Activated B cell treated with CpG ODN at 0.5 μM for 24 hours (primary cell): ENCODE measurements at places on chromosomes 4 and X. TPM values are rescaled to one million over a fixed set of nuclear protein-coding genes. Genes with fewer than 3 reads are reported as not detected.

- peak; percentile 37 for DNase-seq
Observed at GRCh38 chr4:1512738-1513660, 106.8 kb upstream of the NKX1-1 start.

- DNase-seq = no peak
Observed at GRCh38 chr4:137647375-137647774, 115.1 kb upstream of the PCDH18 start.

GRCh38 chrX:16687514-16687913 is 25.0 kb downstream of the CTPS2 start:
- no peak for DNase-seq

- DNase-seq = no peak
Observed at GRCh38 chr4:140256941-140257340, 103.0 kb upstream of the MAML3 start.

- DNase-seq = no peak
Observed at GRCh38 chr4:76803522-76803921, 94.4 kb downstream of the SOWAHB start.

- DNase-seq = no peak
Observed at GRCh38 chr4:185343726-185344581, 51.8 kb downstream of the LRP2BP start.

- DNase-seq = peak; percentile 29
Observed at GRCh38 chrX:38804682-38805431, 3.6 kb downstream of the MID1IP1 start.

The GSPT2 gene
- total RNA-seq = 12.9 and 13.9 TPM in 2 replicates

The COL4A5 gene
- not detected in 2 replicates for total RNA-seq

The LRP2BP gene
- total RNA-seq = 0.54 and 0.75 TPM in 2 replicates
